Activated naive CD4-positive, alpha-beta T cell treated with anti-CD3 and anti-CD28 coated beads, Interleukin-2, amount 50 U/mL, for 72 hours (primary cell): ENCODE measurements at places on chromosomes 4 and X.
A peak's percentile ranks its signal among the peaks of the same experiment; 100 is the strongest.

DNA sequence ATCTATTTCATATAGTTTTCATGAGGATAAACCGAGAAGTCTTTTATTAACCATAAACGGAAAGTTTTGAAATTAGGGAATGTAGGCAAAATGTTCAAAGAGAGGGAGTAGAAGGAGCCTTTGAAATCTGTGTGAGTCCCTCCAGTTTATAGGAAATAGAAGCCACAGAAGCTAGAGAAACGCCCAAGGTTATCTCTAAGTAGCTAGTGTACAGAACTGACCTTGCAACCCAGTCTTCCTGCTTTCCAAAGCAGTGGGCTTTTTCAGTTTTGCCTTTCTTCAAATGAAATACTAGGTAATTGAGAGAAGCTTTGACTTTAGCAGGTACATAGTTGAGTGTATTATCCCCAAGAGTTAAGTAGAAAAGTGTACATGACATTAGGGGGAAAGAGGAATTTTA, 39.4 kb downstream of the STIM2 start:
- no peak for DNase-seq

DNA sequence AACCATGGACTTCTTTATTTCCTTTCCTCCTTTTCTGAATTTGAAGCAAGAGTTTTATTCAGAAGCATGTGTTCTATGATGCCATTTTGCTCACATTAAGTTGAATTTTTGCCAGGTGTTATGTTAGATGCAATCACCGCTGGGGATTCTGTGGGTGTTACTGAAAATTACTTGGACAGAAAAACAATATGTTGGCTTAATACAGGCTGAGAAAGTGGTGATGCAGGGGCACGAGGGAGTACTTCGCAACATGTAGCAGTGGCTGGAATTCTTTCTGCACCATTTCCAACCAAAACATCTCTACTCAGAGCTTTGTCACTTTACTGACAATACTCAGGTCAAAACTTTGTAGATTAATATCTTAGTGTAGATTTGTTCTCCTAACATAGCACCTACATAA, 109.2 kb upstream of the PCDH18 start:
- no peak for DNase-seq

GRCh38 chr4:42478509-42478908, 81.2 kb downstream of the SHISA3 start:
- DNase-seq, result no peak

- peak; percentile 100 for DNase-seq
Measured at GRCh38 chrX:1591102-1591862, at the start of gene AKAP17A. AKAP17A (plus strand) TSS chrX:1591604; CDS start chrX:1593463, 1,859 bp downstream.

GRCh38 chr4:41129128-41129754, 85.1 kb downstream of the APBB2 start:
- DNase-seq, result no peak

DNA sequence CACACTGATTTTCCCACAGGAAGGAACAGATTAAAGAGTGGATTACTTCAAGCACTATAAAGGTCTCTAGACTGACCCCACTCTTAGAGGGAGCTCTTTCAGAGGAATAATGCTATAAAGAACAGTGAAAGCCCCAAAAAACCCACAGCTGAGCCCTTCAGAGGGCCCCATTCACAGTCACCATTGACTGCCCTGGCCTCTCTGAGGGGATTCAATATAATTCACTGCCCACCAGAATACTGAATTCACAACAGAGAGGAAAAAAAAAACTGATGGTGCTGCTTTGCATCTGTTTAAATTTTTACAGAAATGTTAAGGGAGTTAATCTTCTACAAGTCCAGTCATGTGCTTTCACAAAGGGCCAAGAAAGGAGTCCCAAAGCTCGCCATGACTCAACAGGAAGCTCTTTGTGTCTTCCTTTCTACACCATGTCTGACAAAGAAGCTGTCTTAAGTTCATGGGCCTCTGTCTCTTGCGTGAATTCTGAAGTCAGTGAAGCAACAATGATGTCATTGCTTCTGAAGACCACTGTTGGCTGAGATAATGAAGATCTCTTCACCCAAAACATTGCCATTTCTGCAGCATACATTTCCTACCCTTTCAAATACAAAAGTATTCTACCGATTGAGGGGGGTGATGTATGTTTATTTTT, 174.9 kb downstream of the ADAMTS3 start:
- DNase-seq, result no peak
